ENCODE measurements at places on chromosomes 7 and 10. TPM values are rescaled to one million over a fixed set of nuclear protein-coding genes. Genes with fewer than 3 reads are reported as not detected.

DNA sequence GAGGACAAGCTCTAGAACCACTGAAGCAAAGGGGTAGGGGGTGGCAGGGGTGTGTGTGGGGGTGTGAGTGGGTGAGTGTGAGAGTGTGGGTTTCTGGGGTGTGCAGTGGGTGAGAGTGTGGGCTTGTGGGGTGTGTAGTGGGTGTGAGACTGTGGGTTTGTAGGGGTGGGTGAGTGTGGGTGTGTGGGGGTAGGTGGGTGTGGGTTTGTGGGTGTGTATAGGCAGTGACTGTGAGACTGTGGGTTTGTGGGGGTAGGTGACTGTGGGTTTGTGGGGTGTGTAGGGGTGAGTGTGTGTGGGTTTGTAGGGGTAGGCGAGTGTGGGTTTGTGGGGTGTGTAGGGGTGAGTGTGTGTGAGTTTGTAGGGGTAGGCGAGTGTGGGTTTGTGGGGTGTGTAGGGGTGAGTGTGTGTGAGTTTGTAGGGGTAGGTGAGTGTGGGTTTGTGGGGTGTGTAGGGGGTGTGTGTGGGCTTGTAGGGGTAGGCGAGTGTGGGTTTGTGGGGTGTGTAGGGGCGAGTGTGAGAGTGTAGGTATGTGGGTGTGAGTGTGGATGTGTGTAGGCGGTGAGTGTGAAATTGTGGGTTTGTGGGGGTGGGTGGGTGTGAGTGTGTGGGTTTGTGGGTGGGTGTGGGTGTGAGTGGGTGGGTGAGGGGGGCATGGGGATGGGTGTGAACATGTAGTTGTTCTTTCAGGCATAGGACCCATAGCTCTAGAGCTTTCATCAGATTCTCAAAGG lies 8.8 kb downstream of the NOS3 start:
- no peak for DNase-seq

GRCh38 chr10:132988988-132989387 lies 46.6 kb upstream of the CFAP46 start:
- no peak for DNase-seq

- DNase-seq, result no peak
Measured at GRCh38 chr10:6351495-6351894, 148.8 kb downstream of the PFKFB3 start.

GRCh38 chr10:89548673-89549072 lies 13.3 kb upstream of the SLC16A12 start:
- DNase-seq, result no peak

DNA sequence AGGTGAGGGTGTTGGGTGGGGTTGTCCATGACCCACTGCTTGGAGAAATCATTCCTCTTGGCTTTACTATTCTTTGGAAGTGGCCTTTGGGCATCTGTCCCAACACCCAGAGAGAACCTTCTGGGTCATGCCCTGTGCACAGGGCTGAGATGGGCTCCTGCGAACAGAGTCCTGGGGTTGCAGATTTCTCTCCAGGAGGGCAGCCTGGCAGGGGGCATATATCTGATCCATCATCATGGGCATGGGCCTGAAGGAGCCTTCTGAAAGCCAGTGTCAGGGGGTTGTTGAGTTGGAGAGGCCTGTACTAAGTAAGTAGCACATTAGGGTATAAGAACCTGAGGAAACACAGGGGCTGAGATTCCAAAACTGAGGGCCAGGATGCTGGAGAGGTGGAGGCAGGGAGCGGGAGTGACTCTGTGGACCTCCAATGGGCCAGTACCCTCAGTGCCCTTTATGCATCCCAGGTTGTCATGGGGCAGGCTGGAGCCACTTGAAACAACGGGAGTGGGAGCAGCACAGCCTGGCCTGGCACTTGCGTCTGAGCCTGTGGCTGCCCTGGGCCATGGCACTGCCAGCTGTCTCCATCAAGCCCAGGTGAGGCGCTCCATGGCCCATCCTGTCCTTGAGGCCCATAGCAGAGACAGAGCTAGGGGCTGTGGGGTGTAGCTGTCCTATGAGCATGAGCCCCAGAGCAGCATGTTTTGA lies 203.7 kb downstream of the GRID1 start:
- DNase-seq, result no peak

GRCh38 chr10:112631501-112632400 lies 184.7 kb downstream of the VTI1A start:
- no peak for DNase-seq

- DNase-seq, result no peak
Measured at GRCh38 chr10:16788125-16788524, 29.1 kb downstream of the RSU1 start.

- DNase-seq, result no peak
Measured at GRCh38 chr7:138377306-138377705, 82.8 kb upstream of the TRIM24 start.

- DNase-seq, result no peak
Measured at GRCh38 chr7:7819442-7820247, 101.2 kb upstream of the RPA3 start.

DNA sequence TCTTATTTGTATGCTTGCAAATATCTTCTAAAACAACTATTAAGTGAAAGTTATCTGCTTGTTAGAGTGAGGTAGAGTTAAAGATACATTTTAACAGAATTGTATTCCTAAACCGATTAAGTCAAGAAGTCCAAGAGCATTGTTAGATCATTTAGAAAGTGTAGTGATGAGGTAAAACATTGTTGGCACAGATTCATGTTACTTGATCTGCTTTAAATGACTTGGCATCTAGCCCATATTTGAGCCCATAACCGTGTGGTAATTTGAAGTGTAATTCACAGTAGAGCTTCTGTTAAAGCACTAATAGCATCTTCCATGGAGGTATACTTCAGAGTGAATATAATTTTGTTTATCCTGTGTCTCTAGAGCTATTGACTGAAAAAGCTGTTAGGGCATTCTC lies 62.1 kb downstream of the PTEN start:
- no peak for DNase-seq

Gene CRYGN
- 0.10 TPM for polyA plus RNA-seq

Gene WDFY4
- not detected for polyA plus RNA-seq

Gene REEP3
- 8.3 TPM for polyA plus RNA-seq

Gene SUN3
- not detected for polyA plus RNA-seq

Gene EBLN1
- not detected for polyA plus RNA-seq

Gene GRM3
- polyA plus RNA-seq, result not detected

Gene GRID2IP
- polyA plus RNA-seq, result not detected

All from BJ (cell line).